HS-27A (cell line): ENCODE measurements at places on chromosomes 12 and 14.

DNA sequence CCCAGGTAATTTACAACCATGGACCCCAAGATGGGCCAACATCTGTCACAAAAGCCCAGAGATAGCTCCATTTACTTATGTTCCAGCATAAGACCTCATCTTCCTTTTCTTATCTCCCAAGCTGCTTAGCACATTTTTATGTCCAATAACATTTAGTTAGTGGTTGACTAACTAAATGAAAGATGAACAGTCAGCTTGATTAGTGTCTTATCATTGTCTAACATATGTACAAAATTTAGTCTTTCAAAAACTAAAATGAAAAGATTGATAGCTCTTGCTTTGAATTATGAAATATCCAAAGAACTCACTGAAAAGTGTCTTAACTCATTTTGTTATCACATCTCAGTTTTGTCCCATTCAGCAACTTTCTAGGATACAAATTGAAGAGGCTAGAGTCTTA is 163.1 kb upstream of the EGLN3 start:
- no peak for DNase-seq

DNA sequence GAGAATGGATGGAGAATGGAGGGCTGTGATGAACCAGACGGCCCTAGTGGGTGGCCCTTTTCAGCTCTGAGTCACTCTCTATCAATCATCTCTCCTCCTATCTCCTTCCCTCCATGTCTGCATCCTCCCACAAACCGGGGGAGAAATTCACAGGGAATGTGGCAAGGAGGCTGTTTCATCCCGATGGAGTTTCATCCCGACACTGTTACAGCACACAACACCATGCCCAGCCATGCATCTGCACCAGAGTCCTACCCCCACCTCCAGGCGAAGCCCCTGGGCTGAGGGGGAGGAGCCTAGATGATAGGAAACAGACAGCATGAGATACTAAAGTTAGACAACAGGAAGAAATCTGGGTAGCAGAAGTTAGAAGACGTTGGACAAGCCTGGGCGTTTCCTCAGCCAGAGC is 20.8 kb downstream of the SLC8B1 start:
- DNase-seq, result no peak

DNA sequence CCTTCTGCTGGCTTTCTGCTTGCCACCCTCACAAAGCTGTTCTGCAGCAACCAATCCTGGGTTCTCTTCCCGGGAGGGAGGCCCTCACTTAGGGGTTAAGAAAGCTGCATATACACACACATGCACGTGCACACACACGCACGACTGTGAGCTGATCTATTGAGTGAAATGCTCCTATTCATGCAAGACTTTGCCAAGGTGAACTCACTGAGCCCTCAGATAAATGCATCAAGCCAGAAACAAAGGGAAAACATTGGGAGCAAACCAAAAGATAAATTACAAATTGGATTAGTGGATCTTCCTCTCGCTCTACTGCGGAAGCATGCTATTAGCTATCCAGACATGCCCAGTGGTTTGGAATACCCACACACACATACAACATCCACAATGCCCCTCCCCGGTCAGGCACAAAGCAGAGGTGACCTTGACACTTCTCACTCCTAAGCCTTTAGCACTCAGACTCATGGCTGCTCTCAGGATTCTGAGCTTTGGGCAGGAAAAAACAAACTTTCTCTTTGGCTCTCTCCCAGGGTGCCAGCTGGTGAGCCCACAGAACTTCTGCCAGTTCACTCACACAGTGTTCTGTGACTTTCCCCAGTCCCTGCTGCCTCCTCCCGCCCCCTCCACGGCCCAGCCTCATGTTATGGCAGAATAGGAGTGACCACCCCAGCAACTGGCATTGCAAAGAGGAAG is 320.0 kb downstream of the DPF3 start:
- no peak for DNase-seq

DNA sequence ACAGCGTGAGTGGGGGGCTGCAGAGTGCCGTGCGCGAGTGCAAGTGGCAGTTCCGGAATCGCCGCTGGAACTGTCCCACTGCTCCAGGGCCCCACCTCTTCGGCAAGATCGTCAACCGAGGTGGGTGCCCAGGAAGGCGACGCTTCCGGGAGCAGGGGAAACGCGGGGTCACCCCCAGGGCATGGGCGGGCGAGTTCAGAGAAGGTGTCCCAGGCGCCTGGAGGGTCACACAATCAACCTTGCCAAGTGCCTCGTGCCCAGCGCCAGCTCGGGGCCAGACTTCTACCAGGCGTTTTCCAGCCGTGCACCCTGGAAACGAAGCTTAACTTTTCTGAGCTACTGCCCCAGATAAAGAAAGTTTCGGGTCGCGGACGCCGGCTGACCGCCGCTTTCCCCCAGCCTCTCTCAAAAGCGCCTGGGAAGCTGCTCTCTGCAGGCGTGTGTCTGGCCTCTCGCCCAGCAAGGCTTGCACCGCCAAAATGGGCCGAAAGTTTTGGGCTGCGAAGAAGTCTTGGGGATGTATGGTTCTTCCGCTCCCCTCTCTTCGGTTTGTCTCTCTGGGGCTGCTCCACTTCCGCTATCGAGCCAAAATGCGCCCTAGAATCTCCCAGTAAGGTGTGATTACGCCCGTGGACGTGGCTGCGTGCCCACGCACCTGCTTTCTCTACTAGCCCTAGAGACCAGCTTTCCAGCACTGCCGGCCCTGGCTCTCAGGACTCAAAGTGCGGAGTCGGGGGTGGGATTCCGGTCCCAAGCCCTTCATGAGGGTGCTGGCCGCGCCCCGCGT is 1.7 kb downstream of the WNT1 start:
- DNase-seq, result no peak

GRCh38 chr12:98456576-98457573 is 58.5 kb upstream of the TMPO start:
- no peak for DNase-seq

DNA sequence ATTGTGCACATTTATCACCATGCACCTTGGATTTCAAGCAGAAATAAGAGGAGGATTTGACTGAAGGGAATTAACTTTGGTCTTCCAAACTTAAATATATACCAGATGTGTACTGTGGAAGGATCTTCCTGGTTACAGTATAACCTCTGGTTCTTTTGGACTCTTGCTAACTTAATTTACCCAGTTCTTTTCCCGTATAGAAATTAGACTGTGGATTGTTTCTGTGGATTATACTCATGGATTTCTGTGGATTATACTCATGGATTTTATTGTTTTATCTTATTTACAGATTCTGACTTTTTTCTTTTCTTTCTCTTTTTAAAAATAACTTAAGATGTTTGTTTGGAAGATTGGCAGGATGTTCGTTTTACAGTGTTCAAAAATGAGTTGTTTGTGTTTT is 215.3 kb downstream of the RAD51B start:
- no peak for DNase-seq

GRCh38 chr14:104969741-104970230 is 8.4 kb downstream of the AHNAK2 start:
- no peak for DNase-seq
